Eye (tissue), 1 donor: ENCODE measurements at places on chromosomes 3 and 15.
A peak's percentile ranks its signal among the peaks of the same experiment; 100 is the strongest.

DNA sequence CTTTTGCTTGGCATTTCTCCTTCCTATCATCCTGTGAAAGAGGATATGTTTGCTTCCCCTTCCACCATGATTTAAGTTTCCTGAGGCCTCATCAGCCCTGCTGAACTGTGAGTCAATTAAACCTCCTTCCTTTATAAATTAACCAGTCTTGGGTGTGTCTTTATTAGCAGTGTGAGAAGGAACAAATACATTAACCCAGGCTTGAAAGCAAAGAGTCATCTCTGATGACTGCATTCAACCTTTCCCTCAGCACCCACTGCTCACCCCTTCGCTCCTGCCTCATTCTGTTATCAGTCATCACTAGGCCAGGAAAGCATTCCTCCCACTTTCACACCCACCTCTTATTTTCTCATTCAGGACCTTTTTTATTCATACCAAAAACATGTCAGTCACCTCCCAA, 59.6 kb upstream of the CASR start:
- no peak for DNase-seq

GRCh38 chr3:4936982-4937614, 42.1 kb upstream of the BHLHE40 start:
- DNase-seq, result no peak

DNA sequence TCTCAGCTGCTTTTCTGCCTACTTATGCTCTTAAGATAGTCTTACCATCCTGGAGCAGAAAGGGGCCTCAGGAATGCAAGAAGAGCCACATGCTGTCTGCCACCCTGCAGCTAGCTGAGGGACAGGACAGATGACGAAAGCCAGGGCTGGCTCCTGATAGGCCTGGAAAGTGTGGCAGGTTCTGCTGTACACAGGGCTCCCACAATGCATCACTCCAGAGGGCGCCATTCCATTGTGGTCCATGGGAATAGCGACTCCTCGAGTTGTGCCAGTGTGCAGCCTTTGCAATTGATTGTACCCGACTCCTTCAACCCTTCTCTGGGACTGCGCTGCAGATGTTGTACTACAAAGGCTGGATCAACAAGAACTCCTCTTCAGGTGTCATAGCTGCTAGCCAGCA, 11.2 kb downstream of the ACAN start:
- DNase-seq, result no peak

GRCh38 chr3:109278141-109278540, 38.2 kb downstream of the DPPA2 start:
- DNase-seq, result no peak

GRCh38 chr3:39427506-39427905, 21.0 kb downstream of the RPSA start:
- DNase-seq, result no peak

GRCh38 chr3:34882764-34883163, 756.6 kb upstream of the ARPP21 start:
- DNase-seq, result peak; percentile 30

GRCh38 chr15:41695750-41696436, 35.7 kb downstream of the MGA start:
- DNase-seq, result peak; percentile 11

GRCh38 chr15:65963911-65964482, 94.7 kb downstream of the RAB11A start:
- DNase-seq, result no peak

DNA sequence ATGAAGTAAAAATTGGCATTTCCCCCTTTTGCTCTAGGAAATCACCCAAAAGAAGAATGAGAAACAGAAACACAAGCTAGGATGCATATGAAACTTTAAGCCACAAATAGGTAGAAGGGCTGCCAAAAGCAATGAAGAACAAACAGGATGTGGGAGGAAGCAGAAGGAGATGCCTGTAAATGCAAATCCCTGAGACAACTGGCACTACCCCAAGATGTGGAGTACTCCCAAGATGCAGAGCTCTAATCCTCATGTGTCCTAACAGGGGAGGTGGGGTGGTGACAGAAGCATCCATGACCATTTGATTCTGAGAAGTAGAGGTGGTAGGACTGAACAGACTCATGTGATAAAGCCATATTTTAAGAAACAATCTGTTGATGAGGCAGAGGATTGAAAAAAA, 31.9 kb upstream of the ZNF280D start:
- DNase-seq, result peak; percentile 30

DNA sequence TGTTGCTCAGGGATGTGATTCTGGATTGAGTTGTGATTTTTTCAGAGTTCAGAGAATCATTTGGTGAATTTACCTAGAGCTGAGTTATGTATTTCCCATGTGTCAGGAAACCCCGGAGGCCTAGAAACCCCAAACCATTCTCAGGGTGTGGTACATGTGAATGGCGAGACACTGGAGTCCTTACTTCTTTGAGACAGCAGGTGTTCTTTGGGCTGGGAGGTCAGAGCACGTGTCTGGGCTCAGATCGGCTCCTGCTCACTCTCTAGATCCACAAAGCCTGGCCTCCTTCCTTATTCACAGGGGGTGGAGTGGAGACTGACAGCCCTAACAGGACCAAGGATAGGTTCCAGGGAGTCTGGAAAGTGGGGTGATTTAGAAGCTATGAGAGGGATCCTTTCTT, 145.8 kb downstream of the CHDH start:
- DNase-seq, result no peak

DNA sequence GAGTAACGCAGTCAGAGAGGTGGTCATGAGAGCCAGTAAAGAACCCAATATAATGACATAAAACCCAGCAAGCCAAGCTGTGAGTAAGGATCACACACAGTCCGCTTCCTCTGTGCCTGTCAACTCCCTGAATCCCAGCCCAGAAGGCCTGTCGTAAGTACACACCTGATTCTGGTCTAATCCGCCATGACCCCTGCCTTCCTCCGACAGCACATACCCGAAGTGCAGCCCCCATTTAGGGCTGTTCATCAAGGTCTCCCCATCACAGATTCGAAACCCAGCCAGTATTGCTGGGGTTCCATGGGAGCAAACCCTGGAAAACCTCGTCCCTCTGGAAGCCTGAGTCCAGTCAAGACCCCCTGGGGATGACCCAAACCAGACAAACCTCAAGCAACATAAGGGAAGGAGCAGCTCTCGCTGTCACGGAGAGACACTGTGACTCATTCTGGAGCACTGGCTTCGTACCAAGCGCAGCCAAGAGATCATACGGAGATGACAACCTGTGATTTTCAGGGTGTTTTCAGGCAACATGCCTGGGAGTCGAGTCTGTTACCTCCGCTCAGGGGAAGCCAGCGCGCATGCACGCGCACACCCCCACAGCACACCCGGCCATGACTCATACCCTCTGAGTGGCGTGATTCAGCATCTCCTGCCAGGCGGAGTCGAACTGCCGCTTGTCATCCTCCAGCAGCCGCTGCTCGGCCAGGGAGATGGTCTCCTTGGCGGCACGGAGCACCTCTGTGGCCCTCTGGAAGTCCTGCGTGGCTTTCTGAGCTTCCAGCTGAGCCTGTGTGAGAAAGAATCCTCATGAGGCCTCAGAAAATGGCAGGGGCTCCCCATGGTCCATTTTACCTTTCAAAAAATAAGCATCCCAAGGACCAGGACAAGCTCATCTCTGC, 63.0 kb downstream of the SH3BP5 start:
- no peak for DNase-seq

DNA sequence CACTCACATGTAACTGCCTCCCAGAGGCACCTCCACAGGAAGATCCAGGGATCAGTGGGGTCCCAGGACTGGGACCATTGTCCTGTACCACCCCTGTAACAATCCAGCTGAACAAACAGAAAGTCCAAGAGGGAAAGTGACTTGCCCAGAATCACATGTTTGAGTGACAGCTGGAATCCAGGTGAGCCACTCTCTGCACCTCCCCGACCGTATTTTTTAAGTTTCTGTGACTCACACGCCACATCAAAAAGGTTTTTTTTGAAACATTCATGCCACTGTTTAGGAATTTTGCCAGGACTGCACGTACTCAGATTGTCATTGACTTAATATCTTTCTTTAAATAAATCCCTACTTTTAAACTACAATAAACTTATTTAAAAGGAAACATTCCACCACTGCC, 9.8 kb upstream of the SLC6A1 start:
- DNase-seq, result no peak

DNA sequence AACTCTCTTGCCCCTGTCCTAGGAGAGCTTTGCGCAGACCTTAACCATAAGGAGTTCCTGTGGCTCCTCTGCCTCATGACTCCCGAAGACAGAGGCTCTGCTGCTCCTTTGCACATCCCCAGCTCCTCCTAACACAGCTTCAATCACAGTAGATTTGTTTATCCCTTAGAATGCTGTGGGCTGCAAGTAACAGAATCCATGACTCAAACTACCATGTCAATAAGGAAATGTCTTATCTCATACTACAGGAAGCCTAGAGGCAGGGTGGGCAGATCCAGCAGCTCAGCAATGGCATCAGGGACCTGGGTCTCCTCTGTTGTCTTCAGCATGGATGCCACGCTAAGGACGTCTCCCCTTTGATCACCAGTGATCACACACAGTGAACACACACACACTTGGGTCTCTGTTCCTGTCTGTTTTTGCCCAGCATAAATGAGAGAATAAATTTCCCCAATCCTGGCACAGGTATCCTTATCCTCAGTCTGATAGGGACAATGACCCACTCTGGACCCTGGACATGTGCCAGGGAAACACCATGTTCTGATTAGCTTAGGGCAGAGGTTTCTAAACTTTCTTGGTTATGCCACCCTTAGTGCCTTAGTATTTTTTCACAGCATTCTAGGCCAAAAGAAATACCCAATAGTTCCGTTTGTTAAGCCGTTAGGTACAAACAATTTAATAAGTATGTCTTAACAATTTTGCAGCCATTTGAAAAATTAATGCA, 46.1 kb upstream of the MRPS22 start:
- no peak for DNase-seq

GRCh38 chr3:49791571-49791970, 5.2 kb upstream of the IP6K1 start:
- DNase-seq, result no peak

GRCh38 chr3:153714588-153715290, 406.5 kb upstream of the ARHGEF26 start:
- DNase-seq, result no peak

- DNase-seq, result no peak
Measured at GRCh38 chr3:171256445-171257250, 203.6 kb downstream of the TNIK start.

GRCh38 chr3:132135628-132136333, 101.0 kb upstream of the CPNE4 start:
- peak; percentile 7 for DNase-seq

DNA sequence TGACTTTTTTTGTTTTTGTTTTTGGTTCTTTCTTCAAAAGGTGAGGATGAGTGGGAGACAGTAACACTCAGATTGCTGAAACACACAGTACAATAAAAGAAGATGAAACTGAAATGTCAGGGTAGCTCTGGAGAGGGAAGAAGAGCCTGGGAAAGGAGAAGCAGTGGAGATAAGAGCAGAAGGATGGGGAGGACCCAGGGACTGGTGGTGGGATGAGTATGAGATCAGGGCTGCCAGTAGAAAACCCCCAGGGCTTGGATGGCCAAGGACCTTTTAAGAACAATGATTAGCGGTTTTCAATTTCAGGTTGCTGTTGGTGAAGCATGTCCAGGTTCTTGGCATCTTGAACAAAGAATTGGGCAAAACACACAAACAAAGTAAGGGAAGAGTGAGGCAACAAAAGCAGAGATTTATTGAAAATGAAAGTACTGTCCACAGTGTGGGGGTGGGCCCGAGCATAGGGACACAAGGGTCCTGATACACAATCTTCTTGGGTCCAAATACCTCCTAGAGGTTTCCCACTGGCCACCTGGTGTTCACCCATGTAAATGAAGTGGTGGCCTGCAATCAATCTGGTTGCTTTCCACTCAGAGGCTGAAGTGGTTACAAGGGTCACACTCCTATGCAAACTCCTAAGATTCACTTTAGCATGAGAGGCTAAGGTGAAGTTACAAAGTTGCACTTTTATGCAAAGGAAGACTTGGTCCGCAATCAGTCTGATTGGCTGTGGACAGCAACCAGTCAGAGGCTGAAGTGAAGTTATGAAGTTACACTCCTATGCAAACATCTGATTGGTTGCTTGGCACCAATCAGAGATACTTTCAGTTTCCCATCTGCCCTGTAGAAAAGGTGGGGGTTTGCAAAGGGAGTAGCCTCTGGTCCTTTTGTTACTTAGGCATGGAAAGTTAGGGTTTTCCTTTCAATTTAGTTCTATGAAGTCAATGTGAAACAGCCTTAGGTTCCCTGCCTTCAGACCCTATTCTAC, 26.1 kb upstream of the MFSD1 start:
- DNase-seq, result no peak

DNA sequence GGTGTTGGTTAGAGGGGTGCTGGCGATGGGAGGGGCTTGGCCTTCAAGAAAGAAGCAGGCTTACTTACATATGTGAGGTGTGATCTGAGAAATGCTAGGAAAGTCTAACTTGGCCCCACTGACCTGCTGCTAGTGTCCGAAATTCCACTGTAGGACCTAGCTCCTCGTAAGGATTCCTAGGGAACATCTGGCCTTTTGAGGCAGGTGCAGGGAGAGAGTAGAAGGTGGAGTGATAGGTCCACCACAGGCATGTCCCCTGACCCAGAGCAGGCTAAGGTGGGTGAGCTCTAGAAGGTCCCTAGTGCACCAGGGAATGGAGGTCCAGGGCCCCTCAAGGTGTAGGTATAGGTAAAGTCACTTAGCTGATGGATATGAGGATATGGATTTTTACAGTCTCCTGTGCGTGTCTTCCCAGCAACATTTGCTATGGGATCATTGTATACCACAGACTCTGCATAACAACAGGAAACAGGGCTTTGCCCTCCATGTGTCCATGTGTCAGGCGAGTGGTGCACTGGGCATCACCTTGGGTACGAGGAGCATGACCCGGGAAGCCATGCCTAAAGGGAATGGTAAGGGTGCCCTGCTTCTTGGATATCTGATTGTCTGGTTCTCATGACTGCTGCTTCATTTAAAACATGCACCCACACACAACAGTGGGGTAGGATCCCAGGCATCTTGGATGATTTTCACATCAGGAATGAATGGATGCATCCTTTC, 32.6 kb downstream of the POMGNT2 start:
- DNase-seq, result no peak

DNA sequence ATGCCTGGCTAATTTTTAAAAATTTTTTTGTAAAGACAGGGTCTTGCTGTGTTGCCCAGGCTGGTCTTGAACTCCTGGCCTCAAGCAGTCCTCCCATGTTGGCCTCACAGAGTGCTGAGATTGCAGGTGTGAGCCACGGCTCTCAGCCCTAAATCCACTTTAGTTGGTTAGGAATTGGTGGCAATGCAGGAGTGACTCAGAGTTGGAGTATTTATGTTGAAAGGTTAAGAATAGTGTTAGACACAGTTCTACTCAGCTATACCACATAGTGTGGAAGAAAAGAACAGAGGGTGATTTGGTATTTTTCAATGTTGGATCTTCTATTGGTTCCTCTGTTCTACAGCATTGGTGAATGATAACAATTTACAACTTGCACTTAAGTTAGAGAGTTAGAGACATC, 7.6 kb downstream of the ZNF639 start:
- DNase-seq, result no peak
